MM.1S (cell line): ENCODE measurements at places on chromosomes 13 and 19.

DNA sequence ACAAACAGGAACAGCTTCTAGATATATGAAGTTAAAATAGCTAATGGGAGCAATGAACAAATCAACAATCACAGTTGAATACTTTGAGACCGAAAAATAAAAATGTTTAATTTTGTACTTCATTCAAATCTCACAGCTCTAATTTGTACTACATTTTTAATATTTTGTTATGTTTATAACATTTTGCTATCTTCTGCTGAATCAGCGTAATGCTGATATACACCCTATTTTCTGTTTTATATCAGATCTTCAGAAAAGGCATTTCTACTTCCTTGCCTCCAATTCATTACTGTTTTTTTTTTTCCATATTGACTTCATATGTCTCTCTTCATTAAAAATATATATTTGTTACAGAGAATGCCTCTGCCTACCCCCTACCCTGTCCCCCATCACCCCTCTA lies 27.9 kb upstream of the GPR183 start:
- no peaks in the 10 kb centered on the region for H3K27me3 ChIP-seq
- H3K36me3 ChIP-seq, result no peaks in the 10 kb centered on the region
- H3K4me3 ChIP-seq, result no peak overlapping the region
- H3K4me1 ChIP-seq, result peaks cover 24% of the 10 kb centered on the region
- no peak for DNase-seq
- H3K27ac ChIP-seq, result no peak overlapping the region

GRCh38 chr19:41149831-41150230 lies 35.6 kb downstream of the CYP2F1 start:
- H3K4me3 ChIP-seq, result no peak overlapping the region
- no peak for DNase-seq
- no peak overlapping the region for H3K27ac ChIP-seq
- H3K36me3 ChIP-seq, result no peaks in the 10 kb centered on the region

DNA sequence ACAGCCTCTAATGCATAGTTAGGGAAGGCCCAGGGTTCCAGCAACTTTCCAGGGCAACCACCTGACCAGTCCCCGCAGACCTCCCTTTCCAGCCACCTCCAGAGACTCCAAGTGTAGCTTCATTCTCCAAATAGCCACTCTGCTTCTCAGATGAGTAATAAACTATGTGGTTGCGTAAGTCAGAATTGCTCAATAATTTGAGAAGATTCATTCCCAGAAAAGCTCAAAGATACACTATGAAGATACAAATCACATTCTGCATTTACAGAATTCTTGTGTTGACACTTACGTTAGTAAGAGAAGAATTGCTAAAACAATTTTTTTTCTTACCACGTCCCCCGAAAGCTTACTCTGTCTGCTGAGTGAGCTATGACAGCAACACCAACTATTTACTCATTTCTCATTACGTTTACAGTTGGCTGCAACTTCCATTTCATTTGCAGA lies 8.2 kb upstream of the LATS2 start:
- no peak for DNase-seq
- H3K27ac ChIP-seq, result no peak overlapping the region
- no peaks in the 10 kb centered on the region for H3K27me3 ChIP-seq
- no peaks in the 10 kb centered on the region for H3K4me1 ChIP-seq
- no peak overlapping the region for H3K4me3 ChIP-seq
- no peaks in the 10 kb centered on the region for H3K36me3 ChIP-seq

GRCh38 chr13:105587786-105588185 lies 947.7 kb downstream of the EFNB2 start:
- H3K4me1 ChIP-seq, result no peaks in the 10 kb centered on the region
- no peak overlapping the region for H3K27ac ChIP-seq
- no peaks in the 10 kb centered on the region for H3K27me3 ChIP-seq
- DNase-seq, result no peak
- no peaks in the 10 kb centered on the region for H3K36me3 ChIP-seq
- H3K4me3 ChIP-seq, result no peak overlapping the region

- no peak overlapping the region for H3K27ac ChIP-seq
- peaks cover 36% of the 10 kb centered on the region for H3K27me3 ChIP-seq
- H3K36me3 ChIP-seq, result no peaks in the 10 kb centered on the region
Measured at GRCh38 chr13:99258946-99259345, 767 bp upstream of the GPR18 start.

DNA sequence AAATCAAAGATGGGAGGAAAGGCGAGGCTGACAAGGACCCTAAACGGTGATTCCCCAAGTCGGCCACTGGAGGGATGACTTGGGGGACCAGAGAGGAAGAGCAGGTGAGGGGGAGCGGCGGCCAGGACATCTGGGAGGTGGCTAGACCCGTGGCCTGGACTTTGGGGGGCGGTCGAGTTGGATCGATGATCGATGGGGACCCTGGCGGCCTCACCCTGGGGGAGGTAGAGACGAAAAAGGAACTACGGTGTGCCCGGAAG lies 7.7 kb upstream of the CIRBP start:
- peak overlapping the region; percentile 93 for H3K4me3 ChIP-seq
- no peak for DNase-seq

DNA sequence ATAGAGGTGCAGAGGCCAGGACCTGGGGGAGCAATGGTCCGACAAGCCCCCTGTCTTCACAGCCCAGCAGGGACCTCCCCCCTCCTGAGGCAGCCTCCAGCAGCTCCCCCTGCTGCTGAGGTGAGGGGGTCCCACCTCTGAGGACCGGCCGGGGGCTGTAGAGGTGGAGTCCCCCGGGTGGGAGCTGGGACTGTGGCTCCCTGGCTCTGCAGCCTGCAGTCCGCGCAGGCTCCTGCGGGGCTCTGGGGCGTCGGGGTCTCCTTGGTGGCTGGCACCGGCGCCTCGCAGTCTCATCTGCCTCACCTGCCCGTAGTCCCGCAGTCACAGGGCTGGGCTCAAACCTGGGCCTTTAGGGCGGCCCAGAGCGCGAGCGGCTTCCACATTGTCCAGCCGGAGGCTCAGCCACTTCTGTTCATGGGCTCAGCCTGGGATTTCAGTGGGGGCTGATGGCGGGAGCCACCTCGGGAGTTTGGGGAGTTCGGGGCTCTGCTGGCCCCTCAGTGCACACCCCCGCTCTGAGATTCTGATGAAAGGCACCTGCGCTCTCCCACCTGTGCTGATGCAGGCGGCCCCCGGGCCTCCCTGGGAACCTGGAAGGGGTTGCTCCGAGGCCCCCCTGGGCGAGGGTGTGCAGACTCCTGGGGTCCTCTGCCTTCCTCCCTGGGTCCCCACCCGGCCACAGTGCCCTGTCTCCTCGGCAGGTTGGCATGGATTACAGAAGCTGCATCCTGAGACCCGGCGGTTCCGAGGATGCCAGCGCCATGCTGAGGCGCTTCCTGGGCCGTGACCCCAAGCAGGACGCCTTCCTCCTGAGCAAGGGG lies 7.0 kb upstream of the ZNF554 start:
- peaks cover 5% of the 10 kb centered on the region; the same call in 1 of the 2 replicates for H3K36me3 ChIP-seq
- no peaks in the 10 kb centered on the region for H3K27me3 ChIP-seq
- H3K4me1 ChIP-seq, result no peaks in the 10 kb centered on the region
- H3K27ac ChIP-seq, result no peak overlapping the region
- no peak for DNase-seq
